ENCODE measurements at places on chromosomes 7 and 10. TPM values are rescaled to one million over a fixed set of nuclear protein-coding genes. Genes with fewer than 3 reads are reported as not detected.

DNA sequence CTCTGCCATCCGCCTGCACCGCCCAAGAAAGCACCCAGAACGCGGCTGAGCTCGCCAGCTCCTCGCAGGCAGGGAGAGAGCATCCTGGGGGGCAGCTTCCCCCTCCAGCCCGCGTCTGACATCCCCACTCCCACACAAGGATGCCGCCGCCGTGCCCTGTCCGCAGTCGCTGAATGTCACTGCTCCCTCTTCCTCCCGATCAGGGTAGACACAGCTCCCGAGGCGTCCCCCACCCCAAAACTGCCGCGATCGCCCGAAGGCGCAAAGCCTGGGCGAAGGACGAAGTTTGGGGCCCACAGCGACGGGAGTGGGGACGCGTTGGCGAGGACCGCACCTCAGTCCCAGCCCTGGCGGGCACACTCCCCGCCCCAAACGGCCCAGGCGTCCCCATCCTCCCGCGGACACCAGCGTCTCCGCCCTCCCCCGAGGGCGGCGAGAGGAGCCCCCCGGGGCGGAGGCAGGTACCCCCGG is 1.5 kb upstream of the KAT6B start:
- peak; percentile 41 for DNase-seq
- peak overlapping the region; percentile 91 for H3K27ac ChIP-seq
- peaks cover 10% of the 10 kb centered on the region for H3K36me3 ChIP-seq
- H3K4me1 ChIP-seq: peaks cover 46% of the 10 kb centered on the region
- no peaks in the 10 kb centered on the region for H3K27me3 ChIP-seq

DNA sequence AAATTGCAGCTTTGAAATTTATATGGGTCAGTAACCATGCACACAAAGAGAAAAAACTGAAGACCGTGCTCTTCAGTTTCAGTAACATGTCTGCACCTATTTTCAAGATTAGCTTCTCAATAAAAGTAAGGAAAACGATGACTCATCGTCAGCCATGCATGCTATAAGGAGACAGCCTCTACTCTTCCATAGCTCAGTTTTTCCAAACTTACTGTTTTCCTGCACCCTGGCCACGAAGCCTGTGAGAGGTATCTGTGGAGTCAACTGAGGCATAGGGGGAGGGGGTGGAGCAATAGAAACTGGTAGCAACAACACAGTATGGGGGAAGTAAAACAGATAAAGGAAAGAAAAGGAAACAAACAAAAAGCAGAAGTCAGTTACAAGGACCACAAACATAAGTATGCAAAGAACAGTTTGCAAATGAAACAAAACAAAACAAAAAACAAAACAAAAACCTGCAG is 58.0 kb downstream of the PDSS1 start:
- peaks cover 3% of the 10 kb centered on the region for H3K36me3 ChIP-seq
- no peak for DNase-seq
- H3K27ac ChIP-seq: no peak overlapping the region

- H3K4me3 ChIP-seq: no peak overlapping the region
- no peaks in the 10 kb centered on the region for H3K36me3 ChIP-seq
- DNase-seq: no peak
- H3K27ac ChIP-seq: peak overlapping the region; percentile 69
These were observed 227.2 kb upstream of the KLF14 start for GRCh38 chr7:130961128-130961601.

DNA sequence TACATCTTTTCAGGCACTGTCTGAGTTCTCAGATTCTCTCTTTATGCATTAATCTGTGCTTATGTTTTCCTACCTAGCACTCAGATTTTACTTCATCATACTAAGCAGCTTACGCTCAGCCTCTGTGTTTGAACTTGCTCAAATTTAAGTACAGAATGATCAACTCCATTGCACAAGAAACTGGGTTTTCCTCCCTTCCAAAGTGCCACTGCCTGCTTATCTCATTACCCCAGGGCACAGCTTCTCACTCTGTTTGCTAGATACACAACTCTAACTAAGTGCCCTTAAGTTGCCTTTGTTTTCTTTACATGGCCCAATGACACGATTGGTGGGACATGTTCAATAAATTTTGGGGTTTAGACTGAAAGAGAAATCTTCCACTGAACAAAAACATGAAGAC is 267.7 kb downstream of the GFRA1 start:
- H3K4me3 ChIP-seq: no peak overlapping the region
- no peaks in the 10 kb centered on the region for H3K36me3 ChIP-seq
- DNase-seq: no peak
- no peaks in the 10 kb centered on the region for H3K27me3 ChIP-seq

DNA sequence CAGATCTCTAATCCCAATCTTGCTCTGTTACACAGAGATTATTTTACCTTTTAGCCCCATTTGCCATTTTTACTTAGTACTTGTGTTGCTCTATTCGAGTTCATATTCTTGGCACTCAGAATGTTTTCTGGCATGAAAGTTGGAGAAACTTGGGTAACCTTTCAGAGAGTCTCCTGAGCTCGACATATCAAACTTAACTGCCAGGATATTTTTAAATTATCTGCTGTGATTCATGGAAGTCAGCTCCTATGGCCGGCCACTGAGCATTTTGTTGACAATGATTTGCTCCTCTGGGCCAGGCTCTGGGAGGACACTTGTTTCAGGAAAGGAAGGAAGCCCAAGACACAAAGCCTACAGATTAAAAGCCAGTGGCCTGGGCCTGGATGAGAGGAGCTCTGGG is 396.7 kb downstream of the TNS3 start:
- H3K27me3 ChIP-seq: peaks cover 16% of the 10 kb centered on the region
- H3K4me3 ChIP-seq: no peak overlapping the region
- DNase-seq: no peak
- peaks cover 2% of the 10 kb centered on the region for H3K4me1 ChIP-seq
- H3K27ac ChIP-seq: no peak overlapping the region

- no peak overlapping the region for H3K4me3 ChIP-seq
- no peak for DNase-seq
- no peaks in the 10 kb centered on the region for H3K27me3 ChIP-seq
- H3K27ac ChIP-seq: no peak overlapping the region
- H3K4me1 ChIP-seq: peaks cover 11% of the 10 kb centered on the region
These were observed 49.0 kb upstream of the LYZL1 start for GRCh38 chr10:29239569-29240472.

DNA sequence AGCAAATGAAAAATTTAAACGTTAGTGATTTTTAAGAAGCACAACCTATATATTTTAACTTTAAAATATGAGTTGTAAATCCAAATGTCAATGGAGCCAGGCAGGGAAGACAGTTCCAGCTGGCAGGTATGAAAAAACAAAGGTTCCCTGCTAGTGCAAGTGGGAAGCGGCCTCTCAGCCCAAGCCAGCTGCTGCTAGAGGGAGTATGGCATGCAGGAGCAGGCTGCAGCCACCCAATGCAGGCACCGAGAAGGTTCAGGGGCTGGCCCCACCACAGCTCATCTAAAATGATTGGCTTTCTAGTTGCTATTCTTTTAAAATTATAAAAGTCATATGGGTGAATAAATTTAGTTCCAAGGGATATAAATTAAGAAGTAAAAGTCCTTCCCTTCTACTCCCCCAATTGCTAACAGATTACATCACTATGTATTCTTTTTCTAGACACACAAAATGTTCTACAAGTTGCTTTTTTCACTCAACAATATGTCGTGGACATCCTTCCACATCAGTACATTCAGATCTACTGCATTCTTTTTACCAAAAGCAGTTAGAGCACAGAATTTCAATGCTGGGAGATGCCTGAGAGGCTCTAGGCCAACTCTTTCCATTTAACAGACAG is 69.3 kb downstream of the SGMS1 start:
- no peaks in the 10 kb centered on the region for H3K36me3 ChIP-seq
- DNase-seq: no peak
- no peak overlapping the region for H3K4me3 ChIP-seq
- peaks cover 23% of the 10 kb centered on the region for H3K4me1 ChIP-seq

DNA sequence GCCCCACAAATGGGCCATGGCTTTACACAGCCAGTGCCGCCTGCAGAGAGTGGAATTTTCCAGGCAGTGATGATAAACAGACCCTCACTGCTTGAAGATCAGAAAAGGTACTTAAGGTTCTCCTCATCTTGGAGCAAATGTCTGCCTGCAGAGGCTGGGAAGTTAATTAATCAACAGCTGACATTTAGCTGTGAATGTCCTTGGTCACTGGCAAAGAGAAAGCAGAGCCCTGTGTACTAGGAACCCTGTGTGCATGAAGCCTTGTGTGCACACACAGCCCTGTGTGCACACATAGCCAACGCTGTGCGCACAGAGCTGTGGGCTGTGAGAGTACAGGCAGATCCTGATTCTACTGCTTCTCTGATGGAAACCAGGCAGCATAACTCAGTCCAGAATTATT is 291.6 kb upstream of the MKI67 start:
- no peaks in the 10 kb centered on the region for H3K4me1 ChIP-seq
- H3K27ac ChIP-seq: no peak overlapping the region
- peaks cover 5% of the 10 kb centered on the region for H3K27me3 ChIP-seq
- H3K4me3 ChIP-seq: no peak overlapping the region

- H3K36me3 ChIP-seq: no peaks in the 10 kb centered on the region
- H3K4me3 ChIP-seq: no peak overlapping the region
- H3K27ac ChIP-seq: no peak overlapping the region
- H3K27me3 ChIP-seq: peaks cover 7% of the 10 kb centered on the region
- DNase-seq: no peak
These were observed 5.5 kb upstream of the OPN4 start for GRCh38 chr10:86648704-86649427.

DNA sequence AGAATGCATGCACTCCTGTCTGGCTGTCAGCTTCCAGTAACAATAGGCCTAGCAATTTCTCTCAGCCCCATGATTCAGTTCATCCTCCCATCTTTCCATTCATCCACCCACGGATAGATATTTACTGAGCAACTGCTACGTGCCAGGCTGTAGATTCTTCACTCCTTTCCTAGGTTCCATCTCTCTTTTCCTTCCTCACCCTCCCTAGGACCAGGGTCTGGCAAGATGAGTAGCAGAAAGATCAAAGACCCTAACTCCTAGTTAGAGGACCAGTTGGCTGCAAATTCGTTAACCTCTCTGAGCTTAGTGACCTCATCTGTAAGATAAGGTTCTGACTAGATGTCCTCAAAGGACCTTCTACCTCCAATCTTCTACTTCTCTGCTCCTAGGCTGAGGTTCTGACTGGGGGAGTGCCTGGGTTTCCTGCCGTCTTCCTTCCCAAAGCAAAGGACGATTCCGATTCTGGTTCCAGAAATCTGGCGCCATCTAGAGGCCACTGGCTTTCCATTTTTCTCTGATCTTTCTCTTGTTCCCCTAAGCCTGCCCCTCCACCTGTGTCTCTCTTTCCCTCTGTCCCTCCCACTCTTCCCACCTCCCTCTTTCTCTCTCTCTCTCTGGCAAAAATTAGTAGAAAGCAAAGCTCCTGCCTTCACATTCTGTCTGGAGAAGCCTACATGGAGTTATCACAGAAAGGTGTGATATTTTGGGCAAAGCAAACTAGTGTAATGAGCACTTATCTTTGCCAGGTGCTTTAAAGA is 26.2 kb downstream of the TBATA start:
- no peak overlapping the region for H3K4me3 ChIP-seq
- H3K36me3 ChIP-seq: no peaks in the 10 kb centered on the region
- no peak overlapping the region for H3K27ac ChIP-seq
- H3K4me1 ChIP-seq: no peaks in the 10 kb centered on the region
- DNase-seq: peak; percentile 54

- no peak overlapping the region for H3K27ac ChIP-seq
- no peaks in the 10 kb centered on the region for H3K27me3 ChIP-seq
- H3K4me1 ChIP-seq: no peaks in the 10 kb centered on the region
- H3K4me3 ChIP-seq: no peak overlapping the region
- H3K36me3 ChIP-seq: peaks cover 13% of the 10 kb centered on the region
- DNase-seq: no peak
These were observed 18.1 kb downstream of the NOC3L start for GRCh38 chr10:94344522-94345122.

GRCh38 chr10:70271996-70272924 is 11.5 kb downstream of the NPFFR1 start:
- H3K27ac ChIP-seq: no peak overlapping the region
- no peak overlapping the region for H3K4me3 ChIP-seq
- peaks cover 4% of the 10 kb centered on the region for H3K27me3 ChIP-seq
- no peaks in the 10 kb centered on the region for H3K36me3 ChIP-seq

DNA sequence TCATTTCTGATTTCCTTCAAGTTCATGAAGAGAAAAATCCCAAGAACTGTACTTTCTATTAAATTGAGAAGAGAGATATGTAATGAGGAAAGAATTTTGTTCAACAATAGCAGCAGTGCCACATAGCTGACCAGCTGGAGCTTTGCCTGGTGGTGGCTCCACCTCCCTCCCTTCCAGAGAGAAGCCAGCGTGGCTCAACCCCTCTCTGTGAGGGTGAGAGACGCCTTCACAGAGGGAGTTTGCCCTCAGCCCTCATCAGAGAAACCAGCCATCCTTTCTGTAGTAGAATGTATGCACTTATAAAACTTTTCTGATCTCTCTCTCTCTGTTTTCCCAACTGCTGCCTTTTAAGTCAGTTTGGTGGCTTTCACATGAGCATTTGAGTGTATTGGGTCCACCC is 20.5 kb upstream of the COL1A2 start:
- H3K27me3 ChIP-seq: no peaks in the 10 kb centered on the region
- no peak for DNase-seq
- H3K4me1 ChIP-seq: peaks cover 13% of the 10 kb centered on the region
- no peak overlapping the region for H3K27ac ChIP-seq

DNA sequence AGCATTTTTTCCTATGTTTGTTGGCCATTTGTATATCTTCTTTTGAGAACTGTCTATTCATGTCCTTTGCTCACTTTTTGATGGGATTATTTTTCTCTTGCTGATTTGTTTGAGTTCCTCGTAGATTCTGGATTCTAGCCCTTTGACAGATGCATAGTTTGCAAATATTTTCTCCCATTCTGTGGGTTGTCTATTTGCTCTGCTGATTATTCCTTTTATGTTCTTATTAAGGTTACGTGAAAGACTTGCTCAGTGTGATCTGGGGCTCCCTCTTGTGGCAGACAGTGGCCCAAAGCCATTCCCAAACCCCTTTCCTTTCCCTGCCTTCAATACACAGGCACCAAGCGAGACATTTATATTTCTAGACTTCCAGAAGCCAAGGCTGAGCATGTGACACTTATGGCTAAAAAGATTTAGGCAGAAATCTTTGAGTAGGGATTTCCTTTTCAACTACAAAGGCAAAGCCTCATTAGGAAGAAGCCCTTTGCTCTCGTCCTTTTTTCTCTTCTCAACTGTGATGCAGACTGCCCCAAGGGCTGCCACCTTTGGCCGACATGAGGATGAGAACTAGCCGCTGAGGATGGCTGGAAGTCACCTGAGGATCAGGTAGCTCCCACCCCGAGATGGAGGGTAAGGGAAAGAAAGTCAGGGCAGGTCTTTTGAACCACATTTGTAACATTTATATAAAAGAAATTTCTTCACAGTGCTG is 23.6 kb downstream of the ST8SIA6 start:
- H3K4me3 ChIP-seq: no peak overlapping the region
- H3K4me1 ChIP-seq: peaks cover 10% of the 10 kb centered on the region
- H3K27ac ChIP-seq: no peak overlapping the region

- H3K4me1 ChIP-seq: no peaks in the 10 kb centered on the region
- H3K27ac ChIP-seq: no peak overlapping the region
These were observed 72.1 kb downstream of the ARMC3 start for GRCh38 chr10:22999942-23000341.

- no peak overlapping the region for H3K4me3 ChIP-seq
- no peak overlapping the region for H3K27ac ChIP-seq
- no peaks in the 10 kb centered on the region for H3K36me3 ChIP-seq
- H3K27me3 ChIP-seq: peaks cover 3% of the 10 kb centered on the region
- DNase-seq: no peak
These were observed 35.3 kb downstream of the STK32C start for GRCh38 chr10:132272231-132272971.

- peaks cover 52% of the 10 kb centered on the region for H3K36me3 ChIP-seq
- no peaks in the 10 kb centered on the region for H3K27me3 ChIP-seq
These were observed 20.0 kb downstream of the C1GALT1 start for GRCh38 chr7:7202375-7202720.

Gene CABCOCO1
- total RNA-seq: 1.2 TPM

Gene USP6NL
- total RNA-seq: 37.3 TPM

Gene AKR1C4
- 0.48 TPM for total RNA-seq

Gene CEP41
- total RNA-seq: 29.3 TPM

Gene SDK1
- 39.6 TPM for total RNA-seq

Gene BAZ1B
- 92.1 TPM for total RNA-seq

Gene PAX4
- total RNA-seq: 23.6 TPM

Gene MINDY3
- 26.2 TPM for total RNA-seq

Gene BZW2
- 75.6 TPM for total RNA-seq
